HepG2 (cell line): ENCODE measurements at places on chromosomes 3 and 15.
A peak's percentile ranks its signal among the peaks of the same experiment; 100 is the strongest.

DNA sequence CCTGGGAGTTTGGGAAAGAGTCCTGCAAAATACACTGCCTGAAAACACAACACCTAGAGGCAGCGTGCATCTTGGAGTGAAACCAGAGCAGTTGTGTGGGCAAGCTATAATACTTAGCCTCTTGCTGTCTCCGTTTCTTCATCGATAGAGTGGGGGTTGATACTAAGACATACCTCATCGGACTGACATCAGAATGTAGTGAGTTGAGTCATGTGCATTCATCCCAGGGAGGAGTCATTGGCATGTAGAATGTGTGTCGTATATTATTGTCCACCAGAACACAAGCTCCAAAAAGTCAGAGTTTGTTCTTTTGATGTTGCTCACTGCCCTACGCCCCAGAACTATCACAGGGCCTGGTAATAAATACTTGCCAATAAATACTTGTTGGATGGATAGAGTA, 4.3 kb downstream of the SNTN start:
- no peak for DNase-seq

DNA sequence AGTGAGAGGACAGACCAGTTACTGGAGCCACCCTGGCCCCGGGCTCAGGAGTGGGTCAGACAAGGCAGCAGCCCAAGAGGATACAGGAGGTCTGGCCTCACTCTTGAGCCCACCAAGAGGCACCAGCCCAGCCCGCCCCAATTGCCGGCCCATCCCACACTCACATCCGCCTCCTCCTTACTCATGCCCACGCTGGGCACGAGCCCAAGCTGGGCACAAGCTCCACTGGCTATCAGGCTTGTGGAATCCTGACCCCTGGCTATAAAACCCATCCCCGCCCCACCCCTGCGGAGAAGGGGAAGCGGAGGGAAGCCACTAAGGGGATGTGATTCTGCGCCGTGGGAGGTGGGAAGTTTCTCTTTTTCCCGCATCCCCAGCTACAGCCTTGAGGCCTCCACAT, 25.9 kb downstream of the ADCY5 start:
- DNase-seq: no peak

- DNase-seq: no peak
These were observed 153.2 kb downstream of the MYRIP start for GRCh38 chr3:39962581-39962980.

- peak; percentile 37 for DNase-seq
These were observed 562 bp downstream of the NEO1 start for GRCh38 chr15:73052653-73053397.

DNA sequence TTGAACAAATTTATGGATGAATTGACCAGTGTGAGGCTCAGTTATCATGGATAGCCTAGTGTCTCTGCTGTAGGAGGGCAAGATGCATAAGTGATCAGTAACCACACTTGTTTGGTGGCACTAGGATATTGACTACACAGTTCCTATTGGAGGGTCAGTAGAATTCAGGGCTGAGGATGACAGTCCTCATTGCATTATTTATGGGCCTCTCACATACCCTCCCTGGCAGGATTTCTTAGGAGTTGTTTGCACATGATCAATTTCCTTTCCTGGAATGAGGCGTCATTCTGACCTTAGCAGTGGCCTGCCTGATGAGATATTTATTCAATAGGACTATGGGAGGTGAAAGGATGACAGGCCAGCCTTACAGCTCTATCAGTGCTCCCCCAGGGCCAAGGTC, 125.1 kb upstream of the AGBL1 start:
- no peak for DNase-seq

- no peak for DNase-seq
These were observed 349.3 kb upstream of the NR2F2 start for GRCh38 chr15:95981209-95981608.

GRCh38 chr3:38354588-38355330, 8.2 kb downstream of the XYLB start:
- no peak for DNase-seq

DNA sequence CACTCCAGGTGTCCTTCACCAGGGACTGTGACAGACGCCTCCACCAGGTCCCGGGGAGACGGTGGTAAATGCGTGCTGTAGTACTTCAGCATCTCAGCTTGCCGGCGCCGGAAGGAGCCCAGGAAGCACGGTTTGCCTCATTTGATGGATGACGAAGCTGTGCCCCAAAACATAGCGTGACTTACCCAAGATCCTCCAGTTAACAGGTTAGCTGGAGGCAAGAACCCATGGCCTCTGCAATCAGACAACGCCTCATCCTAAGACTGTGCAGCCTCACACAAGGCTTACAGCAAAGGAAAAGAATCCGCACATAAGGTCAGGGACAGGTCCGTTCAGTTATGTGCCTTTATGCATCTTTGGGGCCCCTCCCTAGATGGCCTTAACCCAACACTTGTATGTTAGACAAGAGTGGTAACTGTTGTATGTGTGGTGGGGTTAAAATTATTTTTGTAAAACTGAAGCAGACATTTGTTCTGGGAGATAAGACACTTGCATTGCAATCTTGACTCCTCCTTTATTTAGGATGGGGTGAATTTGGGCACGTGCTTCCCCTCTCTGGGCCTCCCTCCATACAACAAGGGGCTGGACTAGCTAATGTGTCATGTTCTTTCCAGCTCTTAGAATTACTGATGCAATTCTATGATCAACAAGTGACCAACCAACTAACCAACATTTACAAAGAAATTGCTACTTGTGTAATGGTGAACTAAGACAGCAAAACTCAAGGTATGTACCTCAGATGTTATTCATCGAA, 39.4 kb downstream of the VGLL4 start:
- DNase-seq: no peak
